C1 segment of cervical spinal cord (tissue), 14 donors: ENCODE measurements at places on chromosomes 5 and 9.

- no peak for DNase-seq
Observed at GRCh38 chr5:139386050-139386438, 2.9 kb upstream of the SLC23A1 start.

DNA sequence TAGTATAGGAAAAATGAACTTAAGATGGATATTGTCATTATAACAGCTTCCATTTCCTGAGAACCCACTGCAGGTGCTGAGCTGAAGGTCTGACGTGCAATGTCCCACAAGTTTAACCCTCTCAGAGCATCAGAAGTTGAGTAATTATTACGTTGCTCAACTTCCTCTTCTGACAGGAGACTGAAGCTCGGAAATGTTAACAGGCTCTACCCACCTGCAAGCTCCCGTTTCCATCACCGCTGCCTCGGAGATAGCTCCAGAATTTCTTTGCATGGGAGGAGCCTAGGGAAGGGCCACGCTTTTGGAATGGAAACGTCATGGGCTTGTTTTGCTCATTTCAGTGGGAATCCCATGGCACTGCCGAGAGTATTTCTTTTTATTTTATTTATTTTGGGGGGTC is 1.0 kb upstream of the NTMT1 start:
- DNase-seq, result no peak

DNA sequence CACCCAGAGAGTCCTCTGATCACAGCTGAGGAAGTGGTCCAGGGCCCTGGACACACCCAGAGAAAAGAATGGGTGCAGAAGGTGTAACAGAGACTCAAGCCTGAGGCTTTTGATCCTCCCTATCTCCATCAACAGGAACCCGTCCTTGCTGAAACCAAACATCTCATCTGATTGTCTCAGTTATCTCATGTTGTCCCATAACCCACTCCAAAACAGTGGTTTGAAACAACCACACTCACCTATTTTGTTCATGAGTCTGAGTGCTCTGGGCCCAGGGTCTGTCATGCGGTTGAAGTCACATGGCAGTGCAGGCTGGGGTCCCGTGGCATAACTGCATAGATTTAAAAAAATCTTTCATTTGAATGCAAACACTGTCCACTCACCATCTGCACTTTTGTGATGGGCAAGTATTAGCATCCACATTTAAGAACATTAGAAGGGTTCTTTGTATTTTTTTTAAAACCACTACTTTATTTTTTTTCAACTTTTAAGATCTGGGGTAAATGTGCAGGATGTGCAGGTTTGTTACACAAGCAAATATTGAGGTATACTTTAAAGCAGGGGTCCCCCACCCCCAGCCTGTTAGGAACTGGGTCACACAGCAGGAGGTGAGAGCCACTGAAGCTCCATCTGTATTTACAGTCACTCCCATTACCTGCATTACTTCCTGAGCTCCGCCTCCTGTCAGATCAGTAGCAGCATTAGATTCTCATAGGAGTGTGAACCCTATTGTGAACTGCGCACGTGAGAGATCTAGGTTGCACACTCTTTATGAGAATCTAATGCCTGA is 255.8 kb downstream of the ROR2 start:
- no peak for DNase-seq

DNA sequence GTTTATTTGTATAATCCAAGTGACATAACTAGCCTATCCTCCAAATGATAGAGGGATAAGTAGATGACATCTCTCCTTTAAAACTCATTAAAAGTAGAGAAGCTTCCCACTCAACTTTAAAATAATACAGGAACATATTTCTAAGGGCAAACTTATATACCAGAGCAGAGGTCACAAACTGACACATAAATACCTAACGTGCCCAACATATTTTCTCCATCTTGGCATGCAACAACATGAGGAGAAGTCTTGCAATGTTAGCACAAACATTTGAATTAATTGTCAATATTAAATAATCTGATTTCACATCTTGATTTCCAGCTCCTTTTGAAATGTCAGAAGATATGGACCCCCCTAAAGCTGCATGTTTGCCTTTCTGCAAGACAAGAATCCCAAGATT is 335.0 kb downstream of the DEPDC1B start:
- DNase-seq, result no peak

DNA sequence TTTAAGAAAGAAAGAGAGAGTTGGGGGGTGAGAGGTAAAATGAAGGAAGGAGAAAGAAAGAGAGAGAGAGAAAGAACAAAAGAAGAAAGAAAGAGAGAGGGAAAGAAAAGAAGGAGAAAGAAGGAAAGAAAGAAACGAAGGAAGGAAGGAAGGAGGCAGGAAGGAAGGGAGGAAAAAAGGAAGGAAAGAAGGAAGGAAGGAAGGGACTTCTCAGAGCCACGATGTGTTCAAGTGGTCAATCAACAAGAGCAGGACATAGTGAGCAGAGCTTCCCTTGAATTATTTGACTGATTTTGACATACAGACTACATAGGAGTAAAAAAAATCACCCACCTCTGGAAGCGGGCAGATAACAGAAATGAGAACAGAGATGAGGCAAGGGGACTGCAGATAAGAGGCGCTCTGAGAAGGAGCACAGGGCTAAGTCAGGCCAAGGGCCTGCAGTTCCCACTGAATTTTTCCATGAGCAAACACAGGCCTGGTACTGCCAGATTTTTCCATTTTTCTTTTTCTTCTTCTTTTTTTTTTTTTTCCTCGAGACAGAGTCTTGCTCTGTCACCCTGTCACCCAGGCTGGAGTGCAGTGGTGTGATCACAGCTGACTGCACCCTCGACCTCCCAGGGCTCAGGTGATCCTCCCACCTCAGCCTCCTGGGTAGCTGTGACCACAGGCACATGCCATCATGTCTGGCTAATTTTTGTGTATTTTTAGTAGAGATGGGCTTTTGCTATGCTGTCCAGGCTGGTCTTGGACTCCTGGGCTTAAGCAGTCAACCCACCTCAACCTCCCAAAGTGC is 77.7 kb upstream of the IL17B start:
- no peak for DNase-seq

DNA sequence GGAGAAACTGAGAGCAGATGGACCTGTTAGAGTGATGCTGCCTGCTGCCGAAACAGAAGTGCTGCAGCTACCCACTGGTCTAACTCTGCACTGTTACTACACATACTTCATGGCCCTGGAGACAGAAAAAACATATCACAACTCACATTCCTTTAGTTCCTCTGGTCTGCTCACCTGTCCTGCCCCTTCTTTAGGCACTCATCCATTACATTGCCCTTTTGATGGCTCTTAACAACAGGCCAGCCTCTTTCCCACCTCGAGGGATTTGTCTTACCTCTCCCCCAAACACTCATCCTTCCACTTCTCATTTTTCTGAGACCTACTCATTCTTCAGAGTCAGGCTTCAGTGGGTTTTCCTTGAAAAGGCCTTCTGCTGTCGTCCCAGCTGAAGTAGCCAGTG is 49.2 kb downstream of the KCTD16 start:
- DNase-seq, result no peak

- no peak for DNase-seq
Observed at GRCh38 chr9:130423272-130423671, 21.5 kb upstream of the ASS1 start.
